Smooth muscle cell of the pulmonary artery (primary cell): ENCODE measurements at places on chromosomes 2 and 18. TPM values are rescaled to one million over a fixed set of nuclear protein-coding genes. Genes with fewer than 3 reads are reported as not detected.

Gene DHRS9
- 0.98 and 2.7 TPM in 2 replicates for total RNA-seq

Gene SERPINB10
- total RNA-seq, result not detected in 2 replicates

Gene MYO1B
- 99.9 and 246 TPM in 2 replicates for total RNA-seq

Gene REG1B
- not detected in 2 replicates for total RNA-seq

Gene PROC
- 0.26 TPM in 1 of 2 replicates, not detected in the other for total RNA-seq

Gene KLF11
- total RNA-seq, result 5.3 and 6.3 TPM in 2 replicates

Gene CDKL4
- total RNA-seq, result 0.66 and 0.91 TPM in 2 replicates

Gene NCOA1
- total RNA-seq, result 12.7 and 15.5 TPM in 2 replicates

Gene LANCL1
- total RNA-seq, result 30.7 and 65.2 TPM in 2 replicates

Gene PARD6G
- 1.4 and 1.7 TPM in 2 replicates for total RNA-seq

Gene HOXD8
- total RNA-seq, result 0.46 and 1.4 TPM in 2 replicates

Gene METTL21A
- total RNA-seq, result 8.7 and 12.7 TPM in 2 replicates

Gene VIL1
- total RNA-seq, result not detected in 2 replicates

Gene HRH4
- 0.07 and 0.17 TPM in 2 replicates for total RNA-seq

Gene KIAA2012
- total RNA-seq, result not detected in 2 replicates

Gene DCC
- 0.20 TPM in 1 of 2 replicates, not detected in the other for total RNA-seq

Gene NEB
- 0.33 TPM in 2 replicates for total RNA-seq

Gene CXCR1
- total RNA-seq, result not detected in 2 replicates

Gene TCF23
- total RNA-seq, result not detected in 2 replicates

Gene ABCA12
- total RNA-seq, result 0.07 and 0.13 TPM in 2 replicates

Gene LAPTM4A
- total RNA-seq, result 123 and 175 TPM in 2 replicates

Gene GKN1
- total RNA-seq, result not detected in 2 replicates

Gene SLC19A3
- 0.36 and 0.78 TPM in 2 replicates for total RNA-seq

Gene PRKRA
- 56.7 and 61.4 TPM in 2 replicates for total RNA-seq

Gene KLHL41
- 0.56 and 0.72 TPM in 2 replicates for total RNA-seq

Gene PRSS56
- not detected in 2 replicates for total RNA-seq

Gene SAG
- not detected in 2 replicates for total RNA-seq

Gene DPYSL5
- not detected in 2 replicates for total RNA-seq

Gene MOGAT1
- total RNA-seq, result not detected in 2 replicates

Gene TSN
- 41.8 and 47.2 TPM in 2 replicates for total RNA-seq

Gene TFCP2L1
- total RNA-seq, result under 0.01 TPM in 1 of 2 replicates, not detected in the other

Gene TNFRSF11A
- total RNA-seq, result 1.8 and 3.8 TPM in 2 replicates

Gene ALPI
- total RNA-seq, result not detected in 2 replicates

Gene DLGAP1
- total RNA-seq, result 0.53 and 1.1 TPM in 2 replicates

Gene DNER
- 0.20 and 1.0 TPM in 2 replicates for total RNA-seq

Gene RTP5
- total RNA-seq, result not detected in 2 replicates

Gene CNTNAP5
- not detected in 2 replicates for total RNA-seq
